CD4-positive, alpha-beta T cell treated with Interleukin-6 for 4 hours (primary cell): ENCODE measurements at places on chromosomes 6 and 20.

- DNase-seq, result no peak
These were observed 74.4 kb downstream of the ELOVL4 start for GRCh38 chr6:79872986-79873385.

DNA sequence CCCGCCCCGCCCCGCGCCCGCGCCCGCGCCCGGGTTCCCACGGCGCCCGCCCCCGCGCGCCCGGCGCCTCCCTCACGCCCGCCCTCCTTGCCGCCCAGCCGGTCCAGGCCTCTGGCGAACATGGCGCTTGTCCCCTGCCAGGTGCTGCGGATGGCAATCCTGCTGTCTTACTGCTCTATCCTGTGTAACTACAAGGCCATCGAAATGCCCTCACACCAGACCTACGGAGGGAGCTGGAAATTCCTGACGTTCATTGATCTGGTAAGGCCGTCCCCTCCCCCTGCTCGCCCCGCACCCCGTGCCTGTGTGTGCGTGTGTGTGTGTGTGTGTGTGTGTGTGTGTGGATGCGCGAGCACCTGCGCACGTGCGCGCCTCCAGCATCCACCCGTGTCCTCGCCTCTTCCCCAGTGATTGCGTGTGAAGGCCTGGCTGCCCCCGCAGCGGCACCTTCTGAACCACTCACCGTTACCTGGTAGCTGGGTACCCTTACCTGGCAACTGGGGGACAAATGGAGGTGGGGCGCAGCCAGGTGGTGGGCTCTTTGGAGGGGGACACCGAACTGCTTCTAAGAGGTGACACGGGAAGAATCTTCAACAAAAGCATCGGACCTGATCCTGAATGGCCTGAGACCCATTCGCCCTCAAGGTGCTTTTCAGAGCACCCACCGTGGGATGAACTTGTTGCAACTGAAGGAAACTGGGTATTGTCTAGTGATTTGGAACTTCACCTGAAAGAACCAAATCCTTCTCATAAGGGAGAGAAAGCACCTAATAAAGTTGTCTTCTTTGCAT, at the start of gene AIG1:
Gene AIG1, plus strand, starts transcription at position 84 of the 791 bp plus-strand sequence. Its CDS starts 37 bp downstream, at position 121.
- peak; percentile 74 for DNase-seq

DNA sequence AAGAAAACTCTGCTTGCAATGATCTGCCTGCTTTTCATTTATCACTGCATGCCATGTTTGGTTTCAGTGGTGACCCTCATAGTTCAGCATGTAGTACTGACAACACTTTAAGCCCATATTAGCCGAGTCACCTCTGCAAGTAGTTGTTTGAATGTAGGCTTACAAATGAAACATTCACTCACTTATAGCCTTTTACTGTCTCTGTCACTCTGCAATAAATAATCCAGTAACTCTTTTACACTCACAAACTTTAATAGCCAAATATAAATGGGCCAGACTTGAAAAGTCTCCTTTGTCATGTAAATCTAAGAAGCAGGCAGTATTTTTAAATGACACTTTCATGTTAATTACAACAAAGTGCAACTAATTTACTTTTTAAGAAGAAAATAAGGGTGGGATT, 1460.0 kb upstream of the ADGRB3 start:
- no peak for DNase-seq

- no peak for DNase-seq
These were observed 16.8 kb downstream of the CEP250 start for GRCh38 chr20:35472209-35472608.

DNA sequence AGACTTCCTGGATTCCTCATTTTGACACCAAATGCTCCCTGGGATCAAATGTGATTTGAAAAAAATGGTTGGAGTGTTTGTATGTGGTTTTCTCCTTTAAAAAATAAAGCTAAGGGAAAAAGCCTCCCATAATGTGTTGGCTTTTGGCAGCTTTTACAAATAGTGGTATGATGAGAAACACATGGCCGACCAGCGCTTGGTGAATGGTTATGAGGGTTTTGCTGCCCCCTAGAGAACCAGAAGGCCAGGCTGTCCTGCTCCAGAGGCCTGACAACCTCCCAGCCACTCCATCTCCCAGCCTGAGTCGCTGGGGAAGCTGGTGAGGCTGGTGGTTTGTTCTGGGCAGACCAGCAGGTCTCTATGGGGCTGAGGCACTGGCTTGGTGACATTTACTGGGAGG, 69.3 kb downstream of the CLIC5 start:
- DNase-seq, result no peak

DNA sequence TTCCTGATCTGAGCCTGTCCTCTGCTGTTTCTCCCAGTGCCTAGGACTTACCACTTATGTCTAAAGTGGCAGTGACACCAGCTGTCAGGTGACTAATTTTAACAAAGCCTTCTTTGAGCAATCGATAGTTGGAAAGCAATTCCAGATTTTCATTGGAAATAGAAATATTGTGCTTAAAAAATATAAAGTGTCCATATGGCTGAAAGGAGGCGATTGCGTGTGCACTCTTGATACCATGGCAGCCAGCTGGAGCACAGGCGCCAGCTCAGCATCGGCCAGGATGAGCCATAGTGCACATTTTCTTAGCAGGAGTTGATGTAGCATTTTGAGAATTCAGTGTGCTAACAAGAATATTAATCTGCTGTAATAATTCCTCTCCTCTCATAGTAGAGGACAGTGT, 70.0 kb downstream of the LRRC1 start:
- DNase-seq, result no peak

- no peak for DNase-seq
These were observed 300.5 kb downstream of the KCNQ5 start for GRCh38 chr6:72922401-72922800.

- no peak for DNase-seq
These were observed 491.4 kb downstream of the CBLN4 start for GRCh38 chr20:55513954-55514353.

DNA sequence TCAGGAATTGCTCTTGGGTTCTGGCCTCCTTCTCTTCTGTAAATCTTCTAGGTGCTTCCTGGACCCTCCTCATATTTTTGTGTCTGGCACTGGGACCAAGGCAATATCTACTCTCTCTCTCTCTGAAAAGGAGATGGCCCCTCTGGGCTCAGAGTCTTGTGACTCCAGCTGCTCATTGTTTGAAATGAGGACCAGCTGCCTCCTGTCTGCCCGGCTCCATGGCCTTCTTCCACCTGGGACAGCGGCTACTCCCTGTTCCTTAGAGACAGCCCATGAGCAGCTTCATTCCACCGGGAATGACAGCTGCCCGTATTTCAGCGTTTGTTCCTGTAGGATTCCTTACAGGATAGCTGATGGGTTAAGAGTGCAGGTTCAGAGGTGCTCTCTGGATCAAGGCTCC, 2.9 kb downstream of the TGM3 start:
- no peak for DNase-seq

- DNase-seq, result no peak
These were observed 15.6 kb upstream of the SIRPB1 start for GRCh38 chr20:1635291-1635979.

GRCh38 chr20:15406072-15406471, 1068.7 kb upstream of the FLRT3 start:
- DNase-seq, result no peak

- no peak for DNase-seq
These were observed 19.9 kb downstream of the PSMG4 start for GRCh38 chr6:3278691-3279090.

- no peak for DNase-seq
These were observed 385.6 kb downstream of the CDKAL1 start for GRCh38 chr6:20919677-20920385.

DNA sequence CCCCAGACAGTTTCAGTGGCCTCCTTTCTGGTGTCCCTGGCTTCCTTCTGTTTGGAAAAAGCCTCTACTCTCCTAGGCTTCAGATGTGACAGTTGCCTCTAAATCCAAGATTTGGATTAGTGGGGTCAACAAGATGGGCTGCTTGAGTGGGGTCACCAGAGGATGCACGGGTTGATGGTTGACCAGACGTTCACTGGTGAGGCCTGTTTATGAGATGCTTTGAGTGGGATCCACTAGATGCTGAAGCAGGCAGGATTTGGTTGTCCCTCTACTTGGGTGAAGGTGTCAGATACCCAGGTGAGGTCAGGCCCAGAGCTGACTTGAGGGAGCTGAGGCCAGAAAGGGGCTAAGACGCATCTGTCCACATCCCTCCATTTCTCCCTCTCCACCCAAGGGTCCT, 8.1 kb upstream of the DLGAP4 start:
- no peak for DNase-seq

- DNase-seq, result no peak
These were observed 46.8 kb downstream of the LY86 start for GRCh38 chr6:6635291-6635690.

GRCh38 chr6:143958839-143959399, 49.1 kb downstream of the PLAGL1 start:
- no peak for DNase-seq
